ENCODE measurements at places on chromosomes 5 and 9.

DNA sequence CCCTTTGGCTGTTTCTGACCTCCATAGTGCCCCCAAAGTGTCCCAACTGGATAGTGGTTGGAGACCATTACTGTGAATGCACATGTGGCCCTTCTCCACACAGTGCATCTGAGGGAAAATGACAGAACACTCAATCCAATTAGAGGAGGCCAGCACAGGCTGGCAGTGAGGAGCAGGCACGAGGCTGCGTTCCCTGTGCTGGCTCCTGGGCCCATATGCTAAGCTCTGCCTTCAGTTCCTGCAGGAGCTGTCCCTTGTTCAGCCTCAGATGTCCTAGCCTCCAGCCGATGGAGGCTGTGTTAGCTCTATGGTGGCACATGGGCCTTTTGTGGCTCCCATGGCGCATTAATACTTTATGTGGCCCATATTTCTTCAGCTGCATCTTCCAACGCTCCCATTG is 35.8 kb downstream of the ALG2 start:
- no peak for DNase-seq

DNA sequence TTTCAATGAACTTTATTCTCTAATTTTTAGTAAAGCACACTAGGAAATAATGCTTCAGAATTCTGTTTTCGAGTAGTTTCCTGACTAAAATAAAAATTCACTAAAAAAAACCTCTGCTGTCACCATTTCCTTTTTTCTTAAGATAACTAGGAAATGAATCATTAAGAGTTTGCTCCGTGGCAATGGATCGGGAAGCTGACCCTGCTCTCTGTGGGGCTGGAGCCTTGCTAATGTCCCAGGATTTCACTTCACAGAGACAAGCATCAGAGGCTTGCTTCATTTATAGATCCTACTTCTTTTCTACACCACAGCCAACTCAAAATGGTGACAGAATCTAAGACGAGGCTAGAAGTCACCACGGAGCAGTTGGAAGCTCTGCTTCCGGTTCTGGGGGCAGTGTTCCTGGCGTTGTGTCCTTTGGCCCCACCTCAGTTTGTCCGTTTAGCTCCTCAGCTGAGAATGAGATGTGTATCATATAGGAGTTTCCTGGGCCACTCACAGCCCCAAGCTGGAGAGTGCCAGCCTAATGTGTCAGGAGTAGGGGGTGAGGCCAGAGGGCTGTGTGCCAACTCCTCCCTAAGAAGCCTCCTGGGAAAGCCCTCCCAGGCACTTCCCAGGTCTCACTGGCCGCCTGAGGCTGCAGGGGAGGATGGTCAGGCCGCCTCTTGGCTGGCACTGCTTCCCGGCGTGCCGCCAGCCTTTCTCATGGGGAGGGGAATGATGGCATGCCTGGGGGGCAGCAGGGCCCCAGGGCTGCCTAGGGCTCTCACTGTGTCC is 19.6 kb downstream of the TENT4A start:
- DNase-seq: peak; percentile 25

DNA sequence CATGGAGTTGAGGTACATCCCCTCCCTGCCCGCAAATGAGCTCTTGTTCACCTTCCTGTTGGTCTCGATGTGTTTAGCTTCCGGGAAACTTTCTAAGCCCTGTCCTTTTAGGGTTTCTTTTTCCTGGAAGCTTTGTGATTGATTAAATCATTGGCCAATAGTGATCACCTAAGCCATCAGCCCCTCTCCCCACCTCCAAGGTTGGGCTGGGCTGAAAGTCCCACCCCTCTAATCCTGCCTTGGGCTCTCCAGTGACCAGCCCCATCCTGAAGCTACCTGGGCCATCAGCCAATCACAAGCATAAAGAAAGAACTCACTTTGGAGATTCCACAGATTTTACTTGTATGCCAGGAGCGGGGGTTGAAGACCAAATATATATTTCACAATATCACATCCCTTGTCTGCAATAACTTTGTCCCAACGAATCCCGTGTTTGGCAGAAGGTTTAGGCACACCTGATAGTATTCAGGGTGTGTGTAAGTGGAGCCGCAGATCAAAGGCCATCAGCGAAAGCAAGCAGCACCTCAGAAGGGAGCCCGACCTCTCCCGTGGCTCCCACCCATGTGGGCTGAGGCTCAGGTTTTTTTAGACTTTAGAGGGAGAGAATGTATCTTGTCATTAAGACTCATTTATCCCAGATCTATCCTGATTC is 20.4 kb downstream of the ROPN1L start:
- DNase-seq: no peak

GRCh38 chr9:101332362-101332761 is 52.4 kb downstream of the BAAT start:
- no peak for DNase-seq

- no peak for DNase-seq
Measured at GRCh38 chr5:137312011-137312410, 187.1 kb downstream of the SPOCK1 start.

- no peak for DNase-seq
Measured at GRCh38 chr5:174108745-174109144, 63.2 kb downstream of the NSG2 start.

DNA sequence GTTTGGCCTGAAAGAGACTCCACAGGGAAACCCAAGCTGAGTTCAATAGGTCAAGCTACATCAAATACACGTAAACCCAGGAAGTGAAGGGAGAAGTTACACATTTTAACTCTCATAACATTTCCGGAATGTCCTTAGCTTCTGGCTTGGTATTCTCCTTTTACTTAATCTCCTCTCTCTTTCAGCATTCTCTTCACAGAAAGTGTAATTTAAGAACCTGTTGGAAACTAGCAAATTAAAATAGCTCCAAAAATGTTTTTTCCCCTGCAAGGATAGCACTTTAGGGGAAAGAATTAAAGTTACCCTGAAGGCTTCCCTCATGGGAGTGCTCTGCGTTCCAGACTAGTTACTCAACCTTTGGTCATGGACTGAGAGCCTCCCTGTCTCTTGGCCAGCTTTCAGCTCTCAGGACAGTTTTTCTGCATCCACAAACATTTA is 292.7 kb upstream of the TARS1 start:
- peak; percentile 91 for DNase-seq

- no peak for DNase-seq
Measured at GRCh38 chr5:102453716-102454115, 45.1 kb downstream of the SLCO6A1 start.

DNA sequence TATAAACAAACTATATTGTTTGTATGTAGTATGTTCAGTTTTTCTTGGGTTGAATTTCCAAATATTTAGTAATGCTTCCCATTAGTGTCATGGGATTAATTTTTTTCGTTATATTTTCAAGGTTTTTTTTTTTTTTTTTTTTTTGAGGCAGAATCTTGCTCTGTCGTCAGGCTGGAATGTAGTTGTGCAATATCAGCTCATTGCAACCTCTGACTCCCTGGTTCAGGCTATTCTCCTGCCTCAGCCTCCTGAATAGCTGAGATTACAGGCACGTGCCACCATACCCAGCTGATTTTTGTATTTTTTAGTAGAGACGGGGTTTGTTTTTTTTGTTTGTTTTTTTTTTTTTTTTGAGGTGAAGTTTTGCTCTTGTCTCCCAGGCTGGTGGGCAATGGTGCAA is 10.6 kb downstream of the DDX46 start:
- DNase-seq: no peak

DNA sequence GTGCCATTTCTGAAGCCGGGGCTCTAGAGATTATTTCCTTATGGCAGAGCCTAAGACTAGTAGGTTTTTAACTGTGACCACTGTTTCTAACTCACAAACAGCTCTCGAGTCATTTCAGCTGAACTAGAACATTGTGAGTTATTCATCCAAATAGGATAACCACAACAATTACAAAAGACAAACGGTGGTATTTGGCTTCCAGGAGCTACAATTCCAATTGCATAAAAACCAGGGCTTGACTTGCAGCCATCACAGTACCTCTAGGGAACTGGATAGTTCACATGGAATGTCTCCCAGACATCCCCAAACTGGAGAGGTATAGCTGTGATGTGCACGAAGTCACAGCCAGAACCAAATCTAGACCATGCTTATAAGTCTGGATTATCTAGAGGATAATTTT is 224.8 kb downstream of the FAM114A2 start:
- DNase-seq: peak; percentile 35

GRCh38 chr5:7251132-7251531 is 144.8 kb upstream of the ADCY2 start:
- no peak for DNase-seq
